ENCODE measurements at places on chromosomes 2 and 18.
A peak's percentile ranks its signal among the peaks of the same experiment; 100 is the strongest.

DNA sequence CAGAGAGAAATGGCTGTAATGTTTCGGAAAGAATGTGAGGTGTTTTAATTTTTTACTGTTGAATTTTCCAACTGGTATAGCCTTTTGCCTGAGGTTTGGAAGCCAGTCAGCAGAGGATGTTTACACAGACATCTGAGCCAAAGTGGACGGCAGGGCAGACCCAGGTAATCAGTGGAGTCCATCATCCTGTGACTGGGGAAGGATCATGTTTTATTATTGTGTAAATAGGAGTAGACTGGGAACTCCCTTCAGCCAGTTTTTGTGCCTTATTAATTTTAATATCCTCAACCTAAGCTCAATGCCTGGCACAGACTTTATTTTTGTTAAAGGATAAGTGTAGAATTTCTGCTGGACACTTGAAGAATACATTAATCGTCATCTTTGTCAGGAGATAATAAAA, 142.0 kb upstream of the GAREM1 start:
- no peak for DNase-seq

- DNase-seq = no peak
Measured at GRCh38 chr2:83063511-83063910, 1395.6 kb downstream of the SUCLG1 start.

DNA sequence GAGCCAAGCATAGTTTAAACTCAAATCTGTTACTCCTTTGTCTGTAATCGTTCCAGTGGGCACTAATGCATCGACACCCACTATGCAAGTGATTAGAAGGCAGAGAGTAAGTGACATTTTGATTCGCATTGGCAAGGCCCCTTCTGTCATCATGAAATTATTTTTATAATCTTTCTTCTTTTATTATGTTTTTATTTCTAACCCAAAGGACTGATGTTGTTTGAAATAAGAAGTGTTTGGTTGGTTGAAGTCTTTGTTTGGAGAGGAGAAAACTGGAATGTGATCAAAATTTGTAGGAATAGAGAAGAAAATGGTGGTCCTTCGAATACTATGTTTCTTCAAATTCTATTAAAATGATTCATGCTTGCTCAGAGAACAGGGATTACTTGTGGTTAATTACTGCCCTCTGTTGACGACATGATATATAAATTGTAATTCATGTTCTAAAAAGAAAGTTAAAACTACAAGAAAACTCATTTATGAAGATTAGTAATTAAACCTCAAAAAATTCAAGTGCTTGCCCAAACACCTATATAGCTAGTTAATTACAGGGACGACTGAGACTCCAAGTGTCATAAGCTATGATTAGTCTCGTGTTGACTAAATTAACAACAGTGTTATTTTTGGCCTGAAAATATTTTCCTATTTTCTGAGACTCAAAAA, 26.4 kb upstream of the TFPI start:
- DNase-seq = no peak

- no peak for DNase-seq
Measured at GRCh38 chr2:133414486-133415209, 153.6 kb downstream of the NCKAP5 start.

DNA sequence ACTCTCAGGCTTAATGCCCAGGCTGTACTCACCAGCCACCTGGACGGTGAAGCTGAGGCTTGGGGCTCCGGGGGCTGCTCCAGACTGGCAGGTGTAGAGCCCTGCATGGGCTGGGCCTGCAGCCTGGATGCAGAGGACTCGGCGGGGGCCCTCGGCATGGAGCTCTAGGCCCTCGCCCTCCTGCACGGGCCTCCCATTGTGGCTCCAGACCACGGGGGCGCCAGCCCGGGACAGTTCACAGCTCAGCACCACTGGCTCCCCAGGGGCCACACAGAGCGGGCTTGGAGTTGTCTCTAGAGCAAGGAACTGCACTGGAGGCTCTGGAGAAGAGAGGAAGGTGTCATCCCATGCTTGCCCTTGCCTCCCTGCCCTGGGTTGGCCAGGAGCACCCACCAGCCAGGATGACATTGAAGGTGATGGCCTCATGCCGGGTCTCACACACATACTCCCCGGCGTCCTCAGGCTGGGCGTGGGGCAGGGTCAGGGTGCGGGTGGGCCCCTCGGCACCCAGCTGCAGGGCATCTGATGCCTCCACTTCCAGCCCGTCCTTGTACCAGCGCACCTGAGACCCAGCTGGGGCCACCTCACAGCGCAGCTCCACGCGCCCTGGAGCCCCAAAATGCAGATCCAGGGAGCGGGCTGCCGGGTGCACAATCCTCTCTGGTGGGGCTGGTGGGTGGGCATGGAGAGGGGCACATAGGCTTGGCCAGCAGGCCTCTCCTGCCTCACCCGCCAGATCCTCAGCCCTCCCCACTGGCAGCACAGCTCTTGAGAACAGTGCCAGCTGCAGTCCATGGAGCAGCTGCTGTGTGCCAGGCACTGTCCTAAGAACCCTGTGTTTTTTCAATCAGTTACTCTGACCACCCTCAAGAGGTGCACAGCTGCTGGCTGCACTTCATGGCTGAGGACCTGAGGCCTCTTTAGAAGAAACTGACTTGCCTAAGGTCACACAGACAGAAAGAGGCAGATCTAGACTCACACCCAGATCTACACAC, 13.3 kb downstream of the OBSL1 start:
- DNase-seq = no peak

- no peak for DNase-seq
Measured at GRCh38 chr2:80506563-80506962, 202.0 kb upstream of the LRRTM1 start.

DNA sequence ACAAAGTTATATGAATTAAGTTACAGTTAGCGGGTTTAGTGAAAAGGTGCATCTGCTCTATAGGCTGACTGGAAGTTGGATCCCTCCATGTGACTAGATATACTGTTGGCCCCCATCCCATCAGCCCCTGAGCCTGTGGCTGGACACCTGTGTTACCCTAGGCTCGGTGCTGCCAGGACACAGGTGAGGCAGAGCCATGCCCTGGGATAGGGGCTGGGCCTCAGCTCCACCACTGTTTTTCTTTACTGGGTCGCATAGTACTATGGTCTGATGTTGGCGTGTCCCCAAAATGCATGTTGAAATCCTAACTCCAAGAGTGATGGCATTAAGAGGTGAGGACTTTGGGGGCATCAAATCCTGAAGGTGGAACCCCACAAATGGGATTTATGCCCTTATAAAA, 638.6 kb upstream of the ID2 start:
- DNase-seq = no peak

GRCh38 chr2:215699700-215700538, 264.1 kb upstream of the FN1 start:
- no peak for DNase-seq

DNA sequence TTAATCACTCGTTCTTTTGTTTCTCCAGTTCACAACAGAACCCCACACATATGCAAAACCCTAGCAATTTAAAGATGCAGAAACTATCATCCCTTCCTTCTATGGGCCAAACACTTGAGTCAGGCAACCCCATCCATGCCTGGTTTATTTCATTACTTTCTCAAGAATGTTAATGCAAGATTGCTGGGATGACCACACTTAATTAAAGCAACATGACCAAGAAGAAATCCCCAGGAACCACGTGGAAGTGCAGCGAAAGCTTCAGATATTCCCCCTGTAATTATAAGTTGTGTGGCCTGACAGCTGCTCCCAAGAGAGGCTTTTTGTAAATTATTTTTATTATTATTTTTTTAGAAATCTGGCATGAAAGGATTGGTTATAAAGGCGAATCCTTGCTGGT, 246.2 kb upstream of the ID2 start:
- DNase-seq = no peak

DNA sequence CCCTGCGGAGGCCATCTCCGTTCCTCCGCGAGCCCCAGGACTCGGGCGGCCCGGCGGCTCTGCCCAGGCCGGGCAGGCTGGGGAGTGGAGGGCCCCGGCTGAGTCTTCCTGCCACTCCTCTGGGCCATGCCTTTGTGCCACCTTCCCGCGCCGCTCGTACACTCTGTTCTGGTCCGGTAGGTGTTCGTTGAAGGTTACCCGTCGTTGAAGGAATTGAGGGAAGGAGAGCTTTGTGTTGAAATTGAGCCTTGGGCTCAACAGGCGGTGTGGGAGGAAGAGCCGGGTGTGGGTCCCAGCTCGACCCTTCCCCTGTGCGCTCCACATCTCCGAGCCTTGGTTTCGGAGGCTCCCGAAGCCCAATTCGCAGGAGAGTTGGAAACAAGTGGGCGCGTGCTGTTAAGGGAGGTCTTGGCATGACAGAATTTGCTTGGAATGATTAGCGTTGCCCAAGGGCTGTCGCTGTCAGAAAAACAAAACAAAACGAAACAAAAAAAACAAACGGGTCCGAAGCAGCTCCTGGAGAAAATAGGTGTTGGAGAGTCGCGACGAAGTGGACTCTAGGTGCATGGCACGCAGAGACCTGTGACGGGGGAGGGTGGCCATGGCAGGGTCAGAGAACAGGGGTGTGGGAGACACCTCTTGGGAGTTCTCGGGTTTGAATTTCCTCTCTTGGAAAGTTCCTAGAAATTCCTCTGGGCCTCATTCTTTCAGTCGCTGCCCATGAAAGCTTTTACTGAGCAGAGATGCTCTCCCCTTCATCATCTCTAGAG, 1.2 kb upstream of the MZT2A start:
- no peak for DNase-seq

DNA sequence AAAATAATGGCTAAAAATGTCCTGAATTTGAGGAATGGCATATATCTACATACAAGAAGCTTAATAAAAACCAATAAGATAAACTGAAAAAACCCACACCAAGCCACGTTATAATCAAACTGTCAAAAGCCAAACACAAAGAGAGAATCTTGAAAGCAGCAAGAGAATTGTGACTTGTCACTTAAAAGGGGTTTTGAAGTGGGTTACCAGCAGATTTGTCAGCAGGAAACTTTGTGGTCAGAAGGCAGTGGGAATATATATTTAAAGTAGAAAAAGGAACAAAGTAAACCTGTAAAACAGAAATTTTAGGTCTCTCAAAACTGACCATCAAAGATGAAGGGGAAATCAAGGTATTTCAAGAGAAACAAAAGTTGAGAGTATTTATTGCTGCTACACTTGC, 171.9 kb upstream of the CNTNAP5 start:
- no peak for DNase-seq

- DNase-seq = no peak
Measured at GRCh38 chr2:176097820-176098365, 1.7 kb upstream of the HOXD12 start.

GRCh38 chr2:200736646-200737274, 75.0 kb upstream of the BZW1 start:
- DNase-seq = no peak

DNA sequence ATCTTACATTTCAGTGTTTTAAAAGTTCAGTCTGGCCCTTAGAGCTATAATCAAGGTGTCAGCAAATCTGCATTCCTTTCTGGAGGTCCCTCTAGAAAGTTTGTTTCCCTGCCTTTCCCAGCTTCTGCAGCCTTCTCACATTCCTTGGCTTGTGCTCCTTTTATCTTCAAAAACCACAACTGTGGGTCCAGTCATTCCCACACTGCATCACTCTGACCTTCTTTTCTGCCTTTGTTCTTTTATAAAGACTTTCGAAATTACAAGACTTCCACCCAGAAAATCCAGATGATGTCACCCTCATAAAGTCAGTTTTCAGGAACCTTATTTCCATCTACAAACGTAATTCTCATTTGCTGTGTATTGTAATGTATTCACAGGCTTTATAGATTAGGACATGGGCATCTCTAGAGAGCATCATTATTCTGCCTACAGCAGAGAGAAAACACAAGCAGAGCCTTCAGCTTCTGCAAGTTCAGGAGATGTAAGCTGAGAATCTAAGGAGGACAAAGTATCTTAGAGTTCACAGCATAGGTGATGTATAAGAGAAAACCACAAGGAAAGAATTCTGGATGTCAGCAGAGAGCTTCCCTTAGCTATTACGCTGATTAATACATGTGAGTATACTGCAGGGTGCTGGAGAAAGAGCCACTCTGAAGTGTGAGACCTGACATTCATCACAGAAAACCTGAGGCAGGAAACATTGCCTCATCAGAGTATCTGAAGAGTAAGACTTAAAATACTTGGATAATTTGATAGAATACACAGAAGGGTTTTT, 1100.2 kb downstream of the CBLN2 start:
- no peak for DNase-seq

DNA sequence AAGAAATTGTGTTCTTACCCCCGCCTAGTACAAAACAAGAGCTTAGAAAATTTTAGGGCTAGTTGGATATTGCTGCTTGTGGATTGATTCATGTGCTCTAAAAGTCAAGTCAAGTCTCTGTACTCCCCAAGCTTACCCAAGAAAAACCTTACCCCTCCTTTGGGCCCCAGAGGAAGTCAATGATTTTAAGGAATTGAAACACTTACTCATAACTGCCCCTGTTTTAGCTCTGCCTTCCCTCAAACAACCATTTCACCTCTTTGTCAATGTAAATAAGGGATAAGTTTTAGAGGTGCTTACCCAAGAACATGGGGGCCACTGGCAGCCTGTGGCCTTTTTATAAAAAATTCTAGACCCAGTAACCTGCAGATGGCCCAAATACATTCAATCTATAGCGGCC, 136.6 kb upstream of the RMP24 start:
- no peak for DNase-seq

- DNase-seq = peak; percentile 17
Measured at GRCh38 chr2:68282811-68283418, 30.6 kb upstream of the PPP3R1 start.

DNA sequence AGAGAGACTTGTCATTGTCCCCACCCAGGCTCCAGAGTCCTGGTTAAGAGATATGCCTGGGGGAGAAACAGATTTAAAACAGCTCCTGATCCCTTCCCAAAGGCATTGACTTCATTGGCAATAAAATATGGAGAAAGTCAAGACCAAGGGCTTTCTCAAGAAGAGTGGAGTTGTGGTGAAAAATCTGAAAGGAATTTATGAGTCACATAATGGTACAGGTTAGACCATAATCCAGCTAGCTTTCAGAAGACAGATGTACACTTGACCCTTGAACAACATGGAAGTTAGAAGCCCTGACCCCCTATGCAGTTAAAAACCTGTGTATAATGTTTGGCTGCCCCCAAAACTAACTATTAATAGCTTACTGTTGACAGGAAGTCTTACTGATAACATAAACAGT, 599.1 kb upstream of the SOX11 start:
- no peak for DNase-seq

GRCh38 chr2:9629222-9630116, 1.3 kb downstream of the YWHAQ start:
- no peak for DNase-seq

GRCh38 chr2:102780467-102780866, 18.6 kb downstream of the TMEM182 start:
- DNase-seq = no peak

DNA sequence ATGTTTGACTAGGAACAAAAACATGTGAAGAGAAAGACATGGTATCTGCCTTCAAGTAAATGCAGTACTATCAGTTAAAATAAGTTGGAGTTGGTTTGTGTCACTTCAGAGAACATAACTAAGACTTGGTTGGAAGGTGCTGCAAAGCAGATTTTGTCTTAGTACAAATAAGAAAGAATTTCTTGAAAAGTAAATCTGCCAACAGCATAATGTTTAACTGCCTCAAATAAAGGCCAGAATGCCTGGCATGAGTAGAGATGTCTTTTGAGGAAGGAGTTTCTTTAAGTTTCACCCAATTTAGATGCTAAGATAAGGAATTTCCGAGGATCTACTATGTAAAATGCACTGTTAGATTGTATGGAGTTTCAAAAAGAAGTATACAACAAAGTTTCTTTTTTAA, 409.7 kb downstream of the PIK3C3 start:
- DNase-seq = no peak

- DNase-seq = no peak
Measured at GRCh38 chr18:58158008-58158407, 114.0 kb downstream of the NEDD4L start.
